ENCODE measurements at places on chromosomes 6 and 20. TPM values are rescaled to one million over a fixed set of nuclear protein-coding genes. Genes with fewer than 3 reads are reported as not detected.

- DNase-seq: no peak
- H3K27ac ChIP-seq: no peak overlapping the region
- H3K4me3 ChIP-seq: no peak overlapping the region
- H3K4me1 ChIP-seq: no peaks in the 10 kb centered on the region
- H3K27me3 ChIP-seq: peaks cover 3% of the 10 kb centered on the region
Measured at GRCh38 chr20:23684261-23684660, 4.6 kb downstream of the CST4 start.

- H3K27ac ChIP-seq: no peak overlapping the region
- no peak overlapping the region for H3K4me3 ChIP-seq
- H3K36me3 ChIP-seq: no peaks in the 10 kb centered on the region
- no peaks in the 10 kb centered on the region for H3K27me3 ChIP-seq
- H3K4me1 ChIP-seq: no peaks in the 10 kb centered on the region
- DNase-seq: no peak
Measured at GRCh38 chr6:21898107-21898796, 304.7 kb downstream of the SOX4 start.

DNA sequence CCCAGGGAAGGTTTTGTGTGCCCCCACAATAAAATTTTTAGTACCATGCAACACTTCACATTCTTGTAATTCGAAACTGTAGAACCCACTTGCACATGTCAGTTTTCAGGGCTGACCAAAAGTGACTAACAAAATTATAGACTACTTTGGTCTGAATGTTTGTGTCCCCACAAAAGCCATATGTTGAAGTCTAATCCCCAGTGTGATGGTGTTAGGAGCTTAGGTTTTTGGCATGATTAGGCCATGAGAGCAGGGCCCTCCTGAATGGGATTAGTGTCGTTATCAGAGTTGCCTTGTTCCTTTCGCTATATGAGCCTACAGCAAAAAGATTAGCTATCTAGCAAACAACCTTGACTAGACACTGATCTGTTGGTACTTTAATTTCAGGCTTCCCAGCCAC, 49.0 kb upstream of the TENT5A start:
- no peaks in the 10 kb centered on the region for H3K36me3 ChIP-seq
- H3K4me3 ChIP-seq: no peak overlapping the region
- H3K27me3 ChIP-seq: no peaks in the 10 kb centered on the region
- no peak for DNase-seq

- H3K27ac ChIP-seq: no peak overlapping the region
- no peaks in the 10 kb centered on the region for H3K36me3 ChIP-seq
- H3K4me3 ChIP-seq: no peak overlapping the region
- no peaks in the 10 kb centered on the region for H3K4me1 ChIP-seq
Measured at GRCh38 chr6:82524031-82524430, 160.4 kb downstream of the TPBG start.

DNA sequence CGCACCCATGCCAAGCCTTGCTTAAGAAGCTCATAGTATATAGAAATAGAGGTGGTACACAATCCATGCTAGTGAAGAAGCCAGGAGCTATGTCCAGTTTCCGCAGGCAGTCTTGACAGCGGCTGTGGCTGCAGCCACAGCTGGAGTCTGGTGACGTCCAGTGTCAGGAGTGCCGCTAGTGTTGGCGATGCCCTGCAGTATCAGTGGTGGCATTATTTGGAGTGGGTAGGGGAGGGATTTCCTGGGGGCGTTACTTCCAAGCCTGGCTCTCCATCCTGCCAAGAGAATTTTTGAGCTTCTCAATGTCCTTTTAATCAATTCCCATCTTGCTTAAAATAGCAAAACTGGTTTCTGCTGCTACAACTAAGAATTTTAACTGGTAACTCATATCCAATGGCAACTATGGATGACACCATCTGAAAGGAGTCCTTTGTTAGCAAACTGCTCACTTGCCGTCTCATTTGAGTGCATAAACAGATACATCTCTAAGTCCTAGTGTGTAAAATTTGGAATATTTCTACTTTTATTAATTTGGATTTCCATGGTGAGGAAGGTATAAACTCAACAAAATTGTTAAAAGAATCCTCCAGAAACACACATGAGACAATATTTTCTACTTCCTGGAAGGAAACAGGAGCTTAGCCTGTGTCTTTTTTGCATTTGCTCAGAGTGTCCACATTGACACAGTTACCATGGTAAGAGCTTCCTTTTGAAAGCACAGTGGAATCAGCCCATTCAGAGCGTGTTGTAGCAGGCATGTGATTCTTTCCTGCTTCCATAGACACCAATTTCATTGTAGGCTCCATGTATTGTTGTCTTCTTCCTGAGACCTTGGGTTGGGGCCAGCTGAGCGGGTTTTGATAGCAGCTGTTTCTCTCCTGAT, 44.6 kb upstream of the PXDC1 start:
- H3K27ac ChIP-seq: peak overlapping the region; percentile 17
- H3K4me3 ChIP-seq: no peak overlapping the region
- H3K36me3 ChIP-seq: no peaks in the 10 kb centered on the region
- peaks cover 29% of the 10 kb centered on the region for H3K4me1 ChIP-seq
- no peak for DNase-seq
- no peaks in the 10 kb centered on the region for H3K27me3 ChIP-seq

DNA sequence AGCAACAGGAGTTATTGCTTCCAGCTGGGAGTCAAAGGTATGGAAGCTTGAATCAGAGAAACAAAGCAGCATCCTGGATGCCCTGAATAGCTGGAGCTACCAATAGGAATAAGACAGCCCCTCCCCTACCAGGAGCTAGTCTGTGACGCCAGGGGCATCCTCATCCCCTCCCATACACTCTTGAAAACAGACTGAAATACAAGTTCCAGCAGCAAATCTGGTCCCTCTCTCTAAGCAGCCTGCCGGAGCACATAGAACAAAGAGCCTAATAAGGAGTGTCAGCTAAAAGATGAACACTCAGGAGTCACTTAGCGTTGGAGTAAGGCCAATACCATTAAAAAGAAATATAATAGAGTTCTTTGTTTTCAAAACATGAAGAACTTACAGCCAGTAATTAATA, 25.6 kb downstream of the FILIP1 start:
- DNase-seq: no peak
- no peak overlapping the region for H3K27ac ChIP-seq
- H3K4me1 ChIP-seq: no peaks in the 10 kb centered on the region

DNA sequence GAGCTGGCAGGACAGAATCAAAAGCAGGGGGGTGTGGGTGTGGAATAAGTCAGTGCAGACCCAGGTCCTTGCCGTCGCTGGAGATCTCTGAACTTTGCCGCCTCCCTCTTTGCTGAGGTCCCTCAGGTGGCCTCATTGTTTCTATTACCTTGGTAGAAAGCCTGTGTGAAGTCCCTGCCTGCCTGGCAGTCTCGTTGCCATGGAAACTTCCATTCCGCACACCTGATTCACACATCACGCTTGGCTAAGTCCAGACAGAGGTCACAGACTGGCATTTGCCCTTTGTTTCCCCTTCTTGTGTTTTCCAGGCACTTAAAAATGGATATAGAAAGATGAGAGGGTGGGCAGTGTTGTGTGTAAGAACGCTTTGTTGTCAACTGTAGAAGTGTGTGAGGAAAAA, 260.6 kb downstream of the PRL start:
- H3K4me3 ChIP-seq: no peak overlapping the region
- no peaks in the 10 kb centered on the region for H3K4me1 ChIP-seq
- DNase-seq: no peak
- no peaks in the 10 kb centered on the region for H3K27me3 ChIP-seq

DNA sequence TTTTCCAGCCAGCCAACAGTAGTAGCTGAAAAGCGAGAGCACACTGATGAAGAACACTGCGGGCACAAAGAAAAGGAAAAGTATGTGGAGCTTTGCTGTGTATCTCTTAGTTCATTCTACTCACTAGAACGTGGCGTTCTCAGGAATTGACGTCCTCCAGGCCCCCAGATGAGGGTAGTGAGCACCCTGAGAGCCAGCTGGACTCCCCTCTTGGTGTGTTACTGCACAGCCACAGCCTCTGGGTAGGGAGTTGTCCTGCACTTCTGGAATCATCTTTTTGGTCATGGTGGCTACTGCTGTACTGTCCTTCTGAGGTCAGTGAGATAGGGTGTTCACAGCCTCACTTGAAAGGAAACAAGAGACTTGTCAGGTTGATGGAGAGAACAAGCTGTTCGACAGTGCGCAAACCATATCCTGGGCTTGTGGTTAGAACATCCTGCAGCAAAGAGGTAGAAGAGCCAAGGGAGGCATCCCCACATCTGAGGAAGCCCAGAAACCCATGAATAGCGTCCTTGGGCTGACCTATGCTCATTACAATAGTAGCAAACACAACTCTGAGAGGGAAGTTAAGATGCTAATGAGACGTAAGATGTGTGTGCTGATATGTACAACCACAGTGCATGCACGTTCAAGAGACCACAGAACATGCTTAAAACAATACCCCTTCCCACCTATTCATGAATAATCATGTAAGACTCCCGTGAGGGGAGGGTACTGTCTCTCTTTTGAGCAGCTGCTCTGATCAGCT, 14.6 kb upstream of the HLA-F start:
- H3K4me3 ChIP-seq: no peak overlapping the region
- no peaks in the 10 kb centered on the region for H3K4me1 ChIP-seq
- H3K27me3 ChIP-seq: peaks cover 11% of the 10 kb centered on the region
- no peak overlapping the region for H3K27ac ChIP-seq
- no peak for DNase-seq
- H3K36me3 ChIP-seq: no peaks in the 10 kb centered on the region

DNA sequence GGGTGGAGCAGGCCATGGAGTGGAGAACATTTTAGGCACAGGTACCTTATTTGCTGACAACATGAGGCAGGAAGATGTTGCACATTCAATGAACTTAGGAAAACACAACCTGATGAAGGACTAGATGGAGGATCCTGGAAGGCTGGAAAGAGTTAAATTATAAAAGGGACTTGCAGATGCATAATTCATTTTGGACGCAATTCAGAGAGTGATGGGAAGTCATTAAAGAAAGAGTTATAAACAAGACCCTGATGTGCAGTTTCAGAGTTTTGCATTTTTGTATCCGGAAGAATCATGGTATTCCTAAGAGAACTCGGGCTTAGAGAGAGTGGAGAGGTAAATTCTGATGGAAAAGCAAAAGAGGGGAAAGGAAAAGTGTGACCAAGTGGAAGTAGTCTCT, 104.5 kb downstream of the TSHZ2 start:
- no peak for DNase-seq
- H3K4me1 ChIP-seq: peaks cover 24% of the 10 kb centered on the region
- H3K27ac ChIP-seq: no peak overlapping the region
- H3K4me3 ChIP-seq: no peak overlapping the region

- H3K36me3 ChIP-seq: no peaks in the 10 kb centered on the region
- no peak overlapping the region for H3K27ac ChIP-seq
- H3K27me3 ChIP-seq: no peaks in the 10 kb centered on the region
- H3K4me1 ChIP-seq: no peaks in the 10 kb centered on the region
Measured at GRCh38 chr20:24079661-24080412, 91.3 kb upstream of the GGTLC1 start.

DNA sequence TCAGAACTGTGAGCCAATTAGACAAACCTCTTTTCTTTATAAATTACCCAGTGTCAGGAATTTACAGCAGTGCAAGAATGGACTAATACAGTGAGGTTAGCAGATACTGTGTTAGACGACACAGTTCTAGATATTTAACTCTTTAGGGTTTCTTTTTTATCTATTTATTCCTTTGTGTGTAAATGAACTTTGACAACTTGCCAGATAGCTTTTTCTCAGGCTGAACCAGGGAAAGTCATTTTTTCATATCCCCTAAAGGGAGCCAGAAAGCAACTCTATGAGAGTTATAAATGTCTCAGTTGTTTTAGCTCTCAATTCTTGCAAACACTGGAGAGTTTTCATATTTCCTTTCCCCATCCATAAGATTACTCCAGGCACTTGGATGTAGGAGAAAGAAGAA, 277.3 kb downstream of the PHF3 start:
- no peak overlapping the region for H3K27ac ChIP-seq
- peaks cover 2% of the 10 kb centered on the region for H3K27me3 ChIP-seq
- no peak for DNase-seq
- H3K4me3 ChIP-seq: no peak overlapping the region
- H3K36me3 ChIP-seq: no peaks in the 10 kb centered on the region

DNA sequence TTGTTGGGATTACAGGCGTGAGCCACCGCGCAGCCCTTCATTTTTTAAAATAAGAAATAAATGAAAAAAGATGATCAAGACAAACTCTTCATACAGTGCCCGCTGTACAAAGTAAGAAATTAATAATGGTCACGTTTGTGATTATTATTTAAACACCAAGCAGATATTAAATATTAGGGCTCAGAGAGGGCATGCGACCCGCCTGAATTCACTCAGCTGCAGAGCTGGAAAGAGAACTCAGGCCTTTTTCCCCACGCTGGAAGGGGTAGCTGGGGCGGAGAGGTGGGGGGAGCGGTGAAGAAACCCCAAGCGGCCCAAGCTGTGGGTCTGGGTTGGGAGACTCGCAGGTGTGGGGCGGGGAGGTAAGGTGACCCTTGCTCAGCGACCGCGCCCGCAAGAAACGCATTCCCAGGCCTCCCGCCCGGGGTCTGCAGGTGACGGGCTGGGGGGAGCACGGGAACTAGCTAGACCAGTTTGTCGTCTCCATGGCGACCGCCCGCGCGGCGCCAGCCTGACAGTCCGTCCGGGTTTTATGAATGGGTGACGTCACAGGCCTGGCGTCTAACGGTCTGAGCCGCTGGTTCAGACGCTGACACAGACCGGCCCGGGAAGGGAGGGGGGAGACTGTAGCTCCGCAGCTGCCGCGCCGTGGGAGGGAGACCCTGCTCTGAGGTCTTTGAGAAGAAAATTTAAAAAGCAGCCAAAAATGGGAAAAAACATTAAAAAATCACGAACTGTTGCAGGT, 1.1 kb upstream of the ID1 start:
- peaks cover 55% of the 10 kb centered on the region for H3K4me1 ChIP-seq
- no peaks in the 10 kb centered on the region for H3K27me3 ChIP-seq
- H3K27ac ChIP-seq: peak overlapping the region; percentile 85
- peak; percentile 98 for DNase-seq

The POM121L2 gene
- total RNA-seq: not detected

The DDX43 gene
- 0.34 TPM for total RNA-seq

The PREP gene
- 36.0 TPM for total RNA-seq

The TTK gene
- total RNA-seq: 2.5 TPM

The DNMT3B gene
- 5.0 TPM for total RNA-seq

The SH3BGRL2 gene
- 30.5 TPM for total RNA-seq

The PI3 gene
- total RNA-seq: 4.8 TPM

The CALHM5 gene
- 5.9 TPM for total RNA-seq

Measured in suprapubic skin (tissue), 4 donors.